ENCODE measurements at places on chromosomes 12 and 14. TPM values are rescaled to one million over a fixed set of nuclear protein-coding genes. Genes with fewer than 3 reads are reported as not detected.

GRCh38 chr14:67999290-67999689 is 179.7 kb downstream of the RAD51B start:
- DNase-seq, result no peak

DNA sequence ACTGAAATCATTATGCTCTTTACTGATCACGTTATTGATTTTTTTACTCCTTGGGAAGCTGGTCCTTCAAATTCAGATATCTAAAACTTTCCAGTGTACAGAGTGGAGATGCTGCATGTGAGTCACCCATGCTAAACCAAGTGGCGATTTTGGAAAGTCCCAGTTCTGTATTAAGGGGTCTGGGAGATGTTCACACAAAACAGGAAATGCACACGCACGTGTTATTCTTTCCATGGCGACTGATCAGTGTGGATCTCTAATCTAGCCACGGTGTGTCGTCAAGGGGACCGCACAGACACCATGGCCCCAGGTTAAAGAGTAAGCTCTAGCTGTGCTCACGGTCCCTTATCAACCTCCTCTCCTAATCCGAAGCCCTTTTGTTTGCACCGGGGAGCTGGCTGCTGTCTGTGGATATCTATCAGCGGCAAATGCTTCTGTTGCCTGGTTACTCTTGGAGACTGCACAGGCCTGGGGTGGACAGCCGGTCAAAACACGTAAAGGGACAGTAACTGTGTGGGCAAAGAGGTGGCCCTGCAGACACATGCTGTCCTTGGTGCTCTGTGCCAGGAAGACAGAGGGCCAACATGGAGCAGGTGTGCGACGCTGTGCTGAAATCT is 96.6 kb downstream of the RIMBP2 start:
- DNase-seq, result no peak

- no peak for DNase-seq
These were observed 121.1 kb upstream of the SYT10 start for GRCh38 chr12:33560653-33561208.

Gene SPX
- total RNA-seq, result 33.4 TPM

DNA sequence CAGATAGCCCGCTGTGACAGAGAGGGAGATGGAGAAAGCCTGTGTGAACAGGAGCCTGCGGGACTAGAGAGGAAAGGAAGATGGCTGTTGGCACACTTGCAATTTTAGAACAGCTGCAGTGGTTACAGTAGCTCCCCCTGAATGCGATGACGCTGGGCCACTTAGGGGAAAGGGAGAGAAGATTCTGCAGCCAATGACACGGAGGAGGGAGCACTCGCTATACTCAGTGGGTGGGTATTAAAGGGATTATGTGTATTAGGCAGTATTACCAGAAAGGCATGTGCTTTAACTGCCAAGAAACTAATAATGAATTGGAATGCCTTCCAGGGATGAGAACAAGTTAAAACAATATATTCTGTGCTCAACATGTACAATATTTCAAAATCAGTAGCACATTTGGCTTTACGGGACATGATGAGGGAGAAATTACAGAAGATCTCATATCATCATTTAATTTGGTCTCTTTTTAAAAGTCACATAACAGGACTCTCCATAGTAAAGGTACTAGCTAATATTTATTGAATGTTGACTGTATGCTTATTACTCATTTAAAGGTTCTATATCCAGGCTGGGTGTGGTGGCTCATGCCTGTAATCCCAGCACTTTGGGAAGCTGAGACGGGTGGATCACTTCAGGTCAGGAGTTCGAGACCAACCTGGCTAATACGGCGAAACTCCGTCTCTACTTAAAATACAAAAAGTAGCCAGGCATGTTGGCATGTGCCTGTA is 35.9 kb upstream of the FOS start:
- DNase-seq, result no peak

Gene ASPG
- total RNA-seq, result not detected

Gene GLI1
- 1.8 TPM for total RNA-seq

Gene TPPP2
- total RNA-seq, result not detected

- DNase-seq, result no peak
These were observed 44.0 kb downstream of the RAD52 start for GRCh38 chr12:905261-906031.

Gene SERPINA9
- total RNA-seq, result not detected

Gene HHIPL1
- not detected for total RNA-seq

DNA sequence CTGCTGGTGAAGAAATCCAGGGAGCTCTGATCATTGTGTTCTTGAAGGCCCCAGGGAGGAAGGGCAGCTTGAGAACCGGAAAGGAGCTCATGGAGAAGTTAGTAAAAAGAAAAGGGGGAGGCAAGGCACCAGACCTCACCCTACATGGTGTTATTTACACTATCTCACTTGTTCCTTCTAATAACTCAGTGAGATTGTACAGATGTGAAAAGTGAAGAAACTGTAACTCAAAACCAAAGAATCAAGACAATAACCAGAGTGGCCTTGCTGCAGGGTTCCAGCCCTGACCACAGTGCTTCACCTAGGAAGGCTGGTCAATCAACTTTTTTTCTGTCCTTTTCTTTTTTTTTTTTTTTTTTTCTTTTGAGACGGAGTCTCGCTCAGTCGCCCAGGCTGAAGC is 353.6 kb downstream of the TMTC2 start:
- no peak for DNase-seq

GRCh38 chr12:117234441-117234840 is 44.2 kb upstream of the FBXO21 start:
- DNase-seq, result no peak

DNA sequence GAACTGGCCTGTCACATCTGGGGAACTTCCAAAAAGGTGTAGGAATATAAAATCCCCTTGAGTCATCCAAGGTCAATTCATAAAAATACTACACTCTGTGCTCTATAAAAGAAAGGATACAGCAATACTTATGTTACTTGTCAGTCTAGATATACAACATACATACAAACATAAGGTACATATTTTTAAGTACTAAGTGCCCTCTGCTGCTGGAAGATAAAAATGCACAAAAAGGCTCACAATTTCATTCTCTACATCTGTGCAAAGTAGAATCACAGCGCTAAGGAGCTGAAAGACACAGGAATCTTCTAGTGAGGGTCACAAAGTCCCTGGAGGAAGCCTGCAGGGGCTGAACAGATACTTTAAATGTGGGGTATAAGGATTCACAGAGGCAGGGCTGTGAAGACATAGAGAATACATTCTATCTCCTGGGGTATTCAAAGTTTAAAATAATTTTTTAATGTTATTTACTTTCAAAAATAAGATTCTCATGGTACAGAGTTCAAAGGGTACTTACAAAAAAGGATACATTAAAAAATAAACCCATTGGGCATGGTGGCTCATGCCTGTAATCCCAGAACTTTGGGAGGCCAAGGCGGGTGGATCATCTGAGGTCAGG is 10.2 kb upstream of the GOLGA5 start:
- peak; percentile 57 for DNase-seq

DNA sequence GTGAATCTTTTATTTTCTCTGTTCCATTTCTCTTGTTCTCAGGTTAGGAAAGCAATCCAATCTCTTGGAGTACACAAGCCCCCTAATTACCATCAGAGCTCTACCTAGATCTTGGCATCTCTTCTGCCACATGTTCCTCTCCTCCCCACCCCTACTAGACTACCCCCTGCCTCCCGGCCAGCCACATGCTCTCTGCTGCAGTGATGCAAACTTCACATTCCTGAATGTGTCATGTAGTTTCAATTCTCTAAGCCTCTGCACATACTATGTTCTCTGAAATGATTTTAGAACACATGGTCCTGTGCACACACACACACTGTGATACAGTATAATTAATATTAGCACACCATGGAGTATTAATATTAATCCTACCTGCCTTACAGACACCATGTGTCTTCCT is 104.6 kb downstream of the EFCAB11 start:
- DNase-seq, result no peak

Gene FAM90A1
- not detected for total RNA-seq

Gene OASL
- total RNA-seq, result 28.3 TPM

DNA sequence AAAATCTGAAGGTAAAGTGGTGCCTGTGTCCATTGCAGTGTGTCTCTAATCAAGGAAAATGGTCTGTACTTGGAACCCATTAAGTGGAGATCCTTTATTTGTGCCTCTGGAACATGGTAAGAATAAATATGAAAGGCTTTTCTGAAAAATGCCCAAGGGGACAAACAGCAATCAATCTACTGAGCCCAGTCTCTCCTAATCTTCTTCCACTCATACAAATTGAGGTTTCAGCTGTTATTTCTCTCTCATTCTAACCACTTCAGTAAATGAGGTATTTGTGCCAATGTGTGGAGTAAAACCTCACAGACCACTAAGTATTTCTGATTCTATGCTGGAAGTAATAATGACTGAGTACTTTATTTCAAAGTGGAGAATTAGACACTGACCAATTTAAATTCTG is 82.3 kb upstream of the ST8SIA1 start:
- no peak for DNase-seq

DNA sequence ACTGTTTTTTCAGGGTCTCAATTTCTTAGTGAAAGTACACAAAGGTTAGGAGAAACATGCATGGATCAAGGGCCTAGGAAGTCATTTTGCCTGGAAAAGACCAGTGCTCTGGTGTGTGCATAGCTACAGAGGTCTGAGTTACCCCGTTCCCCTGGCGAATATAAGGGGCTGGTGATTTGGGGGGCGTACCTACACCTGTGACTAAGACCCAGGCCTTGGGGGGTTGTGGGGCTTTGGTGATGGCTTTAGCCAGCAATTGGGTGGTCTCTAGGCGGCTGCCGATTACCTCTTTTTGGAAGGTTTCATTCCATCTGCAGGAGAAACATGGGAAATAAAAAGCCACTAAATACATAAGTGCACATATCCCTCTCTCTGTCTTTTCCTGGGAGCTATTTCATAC is 1.1 kb downstream of the SDR39U1 start:
- no peak for DNase-seq

GRCh38 chr12:114884575-114884974 is 200.6 kb upstream of the TBX3 start:
- DNase-seq, result no peak

Gene DRAM1
- 54.1 TPM for total RNA-seq

GRCh38 chr14:24978862-24979724 is 70.9 kb downstream of the STXBP6 start:
- DNase-seq, result peak; percentile 52

GRCh38 chr14:97946641-97947040 is 1149.5 kb downstream of the VRK1 start:
- DNase-seq, result no peak

DNA sequence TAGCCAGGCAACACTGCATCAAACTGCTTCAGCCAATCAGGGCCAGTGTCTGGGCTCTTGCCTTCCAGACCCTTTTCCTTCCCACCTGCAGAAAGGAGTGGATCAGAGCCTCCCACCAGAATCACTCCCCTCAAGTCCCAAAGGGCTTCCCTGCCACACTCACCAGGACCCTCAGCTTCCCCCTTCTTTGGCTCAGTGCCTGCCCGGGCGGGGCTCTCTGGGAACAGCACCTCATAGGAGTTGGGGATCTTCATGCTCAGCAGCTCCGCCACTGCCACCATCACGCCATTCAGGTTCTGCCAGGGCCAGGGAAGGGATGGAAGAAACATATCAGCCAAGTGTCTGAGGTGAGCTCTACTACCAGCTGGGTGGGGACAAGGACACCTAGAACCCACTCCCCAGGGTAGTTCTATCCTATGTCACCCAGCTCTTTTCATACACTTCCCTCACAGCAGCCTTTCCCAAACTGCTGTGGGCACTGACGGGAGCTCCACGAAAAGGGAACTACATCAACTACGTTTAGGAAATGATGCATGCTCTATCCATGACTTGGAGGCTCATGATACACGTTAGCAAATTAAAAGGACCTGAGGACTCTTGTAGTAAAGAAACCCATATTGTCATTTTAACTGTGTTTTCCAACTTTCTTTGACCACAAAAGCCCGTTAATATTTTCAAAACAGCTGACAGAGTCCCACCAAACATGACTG is 9.4 kb upstream of the PRKAG1 start:
- no peak for DNase-seq

DNA sequence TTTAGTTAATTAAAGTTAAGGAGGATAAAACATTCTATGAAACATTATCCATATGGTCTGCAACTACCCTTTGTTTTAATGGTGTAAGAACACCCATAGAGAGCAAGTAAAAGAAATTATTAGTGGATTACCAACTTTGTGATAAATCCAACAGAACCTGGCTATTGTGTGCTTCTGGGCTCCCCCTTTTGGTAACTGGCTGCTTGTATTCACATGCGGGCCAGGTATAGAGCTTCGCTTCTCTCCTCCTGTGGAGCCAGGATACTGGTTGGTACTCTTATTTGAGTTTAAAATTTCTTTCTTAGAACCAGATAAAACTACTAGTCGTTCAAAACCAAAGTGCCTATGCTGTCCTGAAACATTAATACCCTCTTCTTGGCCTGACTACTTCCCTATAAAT is 81.0 kb downstream of the PTPRR start:
- no peak for DNase-seq

- DNase-seq, result peak; percentile 81
These were observed 35.2 kb downstream of the SLC8B1 start for GRCh38 chr12:113299619-113300237.

DNA sequence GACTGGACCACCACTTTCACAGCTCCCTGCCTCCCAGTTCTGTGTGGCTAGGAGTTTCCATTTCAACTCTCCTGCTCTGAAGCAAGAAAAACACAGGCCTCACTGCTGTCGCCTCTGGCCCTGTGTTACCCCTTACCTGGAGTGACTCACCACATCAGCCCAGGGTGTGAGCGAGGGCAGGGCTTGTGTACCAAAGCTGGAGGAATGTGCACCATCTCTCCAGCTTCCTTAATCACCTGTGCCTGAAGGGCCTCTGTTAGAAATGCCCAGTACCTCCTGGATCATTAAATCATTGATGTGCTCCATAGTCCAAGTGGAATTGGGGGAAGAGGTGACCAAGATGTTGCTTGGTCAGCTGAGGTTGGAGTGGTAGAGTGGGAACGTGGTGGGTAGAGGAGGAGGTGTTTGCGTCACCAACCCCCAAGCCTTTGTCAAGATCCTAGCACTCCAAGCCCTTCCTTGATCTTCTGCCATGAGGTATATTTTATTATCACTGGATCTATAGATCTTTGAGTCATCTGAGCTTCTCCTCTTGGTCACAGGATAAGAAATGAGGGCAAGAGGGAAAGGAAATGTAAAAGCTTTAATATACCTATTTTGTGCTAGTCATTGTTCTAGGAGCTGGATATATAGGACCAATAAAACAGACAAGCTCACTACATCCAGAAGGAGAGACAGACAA is 51.3 kb downstream of the SSPN start:
- DNase-seq, result no peak

Gene NANOG
- total RNA-seq, result not detected

- no peak for DNase-seq
These were observed 483.7 kb downstream of the MDGA2 start for GRCh38 chr14:47191700-47192099.

DNA sequence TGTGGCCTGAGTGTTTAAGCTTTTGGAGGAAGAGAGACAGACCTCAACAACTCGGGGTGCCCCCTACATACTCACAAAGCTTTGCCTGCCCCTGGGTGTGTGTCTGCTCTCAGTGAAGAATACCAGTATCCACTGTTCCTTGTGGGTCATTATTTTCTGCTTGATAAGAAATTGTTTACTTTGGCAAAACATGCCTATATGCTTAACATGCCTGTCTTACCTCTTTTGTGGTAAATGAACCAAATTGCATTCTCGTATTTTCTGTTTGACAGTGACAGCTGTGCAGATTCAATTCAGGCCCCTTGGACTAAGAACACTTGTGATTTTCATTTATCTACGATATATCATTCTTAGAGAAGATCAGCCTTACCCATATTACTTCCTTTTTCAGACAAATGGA is 50.6 kb upstream of the REP15 start:
- no peak for DNase-seq

GRCh38 chr12:130916241-130916911 is 37.3 kb upstream of the ADGRD1 start:
- DNase-seq, result peak; percentile 57

All from Caki2 (cell line).